Effector CD8-positive, alpha-beta T cell (primary cell): ENCODE measurements at places on chromosomes 3 and 15.
A peak's percentile ranks its signal among the peaks of the same experiment; 100 is the strongest.

DNA sequence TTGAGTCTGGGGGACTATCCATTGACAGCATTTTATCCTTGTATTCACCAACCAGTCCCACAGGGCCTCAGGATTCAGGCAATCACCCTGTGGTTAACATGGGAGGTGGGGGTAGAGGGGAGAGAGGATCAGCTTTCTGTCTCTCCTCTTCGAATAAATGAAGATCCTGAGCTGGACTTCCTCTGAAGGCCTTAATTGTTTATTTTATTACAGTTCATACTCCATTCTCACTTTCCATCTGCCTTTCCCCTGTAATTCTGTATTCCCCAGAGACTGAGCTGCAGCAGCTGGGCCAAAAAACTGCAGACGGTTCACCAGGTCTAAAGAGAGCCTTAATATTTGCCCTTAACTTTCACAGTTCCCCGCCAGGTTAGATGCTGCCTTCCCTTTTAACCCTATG lies 11.9 kb downstream of the TAGLN3 start:
- no peak for DNase-seq

DNA sequence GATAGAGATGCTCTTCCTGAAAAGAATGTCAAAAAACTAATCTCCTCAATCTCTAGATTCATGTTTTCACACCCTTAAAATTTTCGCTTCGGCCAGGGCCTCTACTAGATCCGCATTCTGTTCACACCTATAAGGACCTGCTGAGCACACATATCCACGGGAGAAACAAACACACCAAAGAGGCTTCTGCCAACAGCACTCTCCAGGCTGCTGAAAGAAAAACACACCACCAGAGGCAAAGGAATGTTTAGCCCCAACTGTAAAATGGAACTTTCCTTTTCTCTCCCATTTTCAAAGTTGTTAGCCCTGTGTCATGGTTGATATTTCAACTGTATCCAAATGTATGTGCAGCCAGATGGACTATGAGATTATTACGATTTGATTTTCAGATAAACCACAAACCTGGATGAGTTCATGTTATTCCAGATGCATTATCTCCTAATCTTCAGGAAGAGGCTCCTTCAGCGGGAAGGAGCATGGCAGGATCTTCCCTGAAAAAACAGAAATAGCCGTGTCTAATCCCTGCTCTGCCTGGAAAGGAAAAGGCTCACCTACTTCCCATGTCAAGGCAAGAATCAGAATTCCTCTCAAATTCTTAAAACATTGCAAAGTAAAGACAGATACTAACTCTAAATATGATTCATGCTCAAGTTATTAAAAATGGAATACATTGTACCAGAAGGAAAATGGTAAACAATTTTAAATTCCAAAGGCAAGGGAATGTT lies 442.7 kb upstream of the NR2F2 start:
- no peak for DNase-seq

DNA sequence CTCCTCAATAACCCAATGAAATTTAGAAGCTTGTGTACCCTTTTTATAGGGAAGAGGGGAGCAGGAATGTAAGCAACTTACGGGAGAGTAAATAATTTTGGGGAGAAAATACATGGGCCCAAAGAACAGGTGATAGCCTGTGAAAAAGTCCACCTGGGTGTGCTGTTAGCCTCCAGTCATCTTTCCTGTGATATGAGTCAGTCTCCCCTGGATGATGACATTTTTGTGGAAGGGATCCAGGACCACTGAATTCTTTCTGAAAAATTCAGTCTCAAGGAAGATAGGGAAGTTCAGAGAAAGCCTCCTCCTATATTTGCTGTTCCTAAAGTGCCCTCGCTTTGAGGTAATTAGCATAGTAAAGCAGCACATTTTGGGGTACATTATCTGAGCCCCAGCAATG lies 149.8 kb downstream of the SQOR start:
- DNase-seq = no peak

DNA sequence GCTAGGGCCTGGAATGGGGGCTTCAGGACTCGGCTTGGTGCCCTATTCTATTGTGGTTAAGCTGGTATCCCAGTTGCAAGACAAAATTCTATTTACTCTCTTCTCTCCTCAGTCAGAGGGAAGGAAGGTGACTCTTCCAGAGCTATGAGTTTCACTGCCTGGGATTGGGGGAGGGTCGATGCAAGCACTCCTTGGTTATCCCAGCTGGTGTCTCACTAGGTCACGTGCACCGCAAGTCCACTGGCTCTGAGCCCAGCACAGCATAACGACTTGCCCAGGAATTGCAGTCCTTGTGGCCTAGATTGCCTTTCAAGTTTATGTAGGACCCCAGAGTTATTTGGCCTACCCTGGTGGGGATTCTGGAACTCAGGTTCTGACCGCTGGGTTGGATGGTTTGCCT lies 958.8 kb downstream of the IGSF11 start:
- DNase-seq = no peak

DNA sequence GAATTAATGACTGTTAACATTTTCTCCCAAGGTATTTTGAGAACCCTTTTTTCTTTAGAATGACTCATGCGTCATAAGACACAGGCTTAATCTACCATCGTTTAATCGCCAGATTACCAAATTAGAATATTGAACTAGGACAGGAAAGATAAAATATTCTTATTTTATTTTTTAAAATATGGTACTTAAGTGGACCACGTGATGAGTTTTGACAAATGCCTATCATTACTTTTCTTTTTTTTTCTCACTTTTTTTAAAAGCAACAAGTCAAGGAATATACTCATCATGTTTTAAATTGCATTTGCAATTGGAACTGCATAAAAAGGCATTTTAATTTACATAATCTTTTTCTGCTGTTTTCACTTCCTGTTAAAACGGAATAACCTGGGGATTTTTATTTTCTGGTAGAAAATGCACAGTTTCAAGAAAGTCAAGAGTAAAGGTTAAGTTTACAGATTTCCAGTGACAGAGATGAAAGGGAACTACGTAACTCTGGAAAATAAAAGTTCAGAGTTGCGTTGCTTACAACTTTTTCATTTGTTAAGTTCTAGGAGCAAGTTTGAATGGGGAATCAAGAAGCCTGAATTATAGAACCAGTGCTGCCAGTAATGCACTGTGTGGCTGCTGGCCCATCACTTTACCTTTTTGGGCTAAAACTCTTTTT lies 23.6 kb downstream of the SIAH2 start:
- DNase-seq = no peak

DNA sequence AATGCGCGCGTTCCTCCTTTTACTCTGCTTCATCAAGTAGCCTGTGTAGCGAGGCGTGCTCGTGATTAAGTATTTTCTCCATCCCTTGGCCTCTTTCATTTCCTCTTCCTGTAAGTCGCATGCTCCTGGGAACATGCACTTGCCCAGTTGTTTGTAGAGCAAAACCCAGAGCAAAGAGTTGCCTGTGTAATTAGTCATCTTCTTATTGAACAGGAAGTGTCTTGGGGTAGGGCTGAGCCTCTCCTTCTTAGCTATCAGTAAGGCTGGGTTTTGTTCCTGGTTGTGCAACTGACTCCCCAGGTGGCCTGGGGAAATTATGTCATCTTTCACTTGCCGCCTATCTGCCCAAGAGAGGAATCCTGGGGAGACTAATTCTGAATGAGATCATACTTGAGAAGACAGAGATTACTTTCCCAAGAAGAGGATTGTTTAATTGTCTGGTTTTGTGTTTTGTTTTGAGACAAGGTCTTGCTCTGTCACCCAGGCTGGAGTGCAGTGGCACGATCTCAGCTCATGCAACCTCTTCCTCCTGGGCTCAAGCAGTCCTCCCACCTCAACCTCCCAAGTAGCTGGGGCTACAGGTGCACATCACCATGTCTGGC lies 14.9 kb downstream of the LIPH start:
- DNase-seq = no peak

DNA sequence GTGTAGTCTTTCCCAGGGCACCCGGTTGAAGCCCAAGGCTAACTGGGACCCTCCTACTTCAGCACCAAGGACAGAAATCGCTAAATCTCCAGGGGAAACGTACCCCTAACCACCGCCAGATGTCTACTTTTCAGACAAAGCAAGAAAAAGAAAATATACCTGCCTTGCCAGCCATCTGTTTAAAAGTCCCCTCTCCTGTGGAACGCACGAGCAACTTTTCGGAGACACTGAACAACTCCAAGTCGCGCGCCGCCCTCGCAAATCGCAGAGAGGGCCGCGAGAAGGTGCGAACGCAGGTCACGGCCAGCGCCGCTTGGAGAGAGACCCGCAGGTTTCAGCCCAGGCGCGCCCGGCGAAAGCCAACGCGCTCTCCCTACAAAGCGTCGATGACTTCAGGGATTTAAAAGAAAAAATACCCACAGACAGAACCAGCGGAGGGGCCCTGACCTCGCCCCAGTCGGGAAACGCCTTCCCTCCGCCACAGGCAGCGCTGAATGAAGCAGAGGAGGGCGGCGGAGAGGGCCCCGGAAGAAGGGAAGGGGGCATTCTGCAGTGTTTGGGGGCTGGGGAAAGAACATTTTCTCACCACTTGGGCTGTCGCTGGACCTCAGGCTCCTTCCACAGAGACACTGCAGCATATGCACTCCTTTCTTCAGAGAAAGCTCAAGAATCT lies 213.1 kb downstream of the FGF12 start:
- DNase-seq = no peak

DNA sequence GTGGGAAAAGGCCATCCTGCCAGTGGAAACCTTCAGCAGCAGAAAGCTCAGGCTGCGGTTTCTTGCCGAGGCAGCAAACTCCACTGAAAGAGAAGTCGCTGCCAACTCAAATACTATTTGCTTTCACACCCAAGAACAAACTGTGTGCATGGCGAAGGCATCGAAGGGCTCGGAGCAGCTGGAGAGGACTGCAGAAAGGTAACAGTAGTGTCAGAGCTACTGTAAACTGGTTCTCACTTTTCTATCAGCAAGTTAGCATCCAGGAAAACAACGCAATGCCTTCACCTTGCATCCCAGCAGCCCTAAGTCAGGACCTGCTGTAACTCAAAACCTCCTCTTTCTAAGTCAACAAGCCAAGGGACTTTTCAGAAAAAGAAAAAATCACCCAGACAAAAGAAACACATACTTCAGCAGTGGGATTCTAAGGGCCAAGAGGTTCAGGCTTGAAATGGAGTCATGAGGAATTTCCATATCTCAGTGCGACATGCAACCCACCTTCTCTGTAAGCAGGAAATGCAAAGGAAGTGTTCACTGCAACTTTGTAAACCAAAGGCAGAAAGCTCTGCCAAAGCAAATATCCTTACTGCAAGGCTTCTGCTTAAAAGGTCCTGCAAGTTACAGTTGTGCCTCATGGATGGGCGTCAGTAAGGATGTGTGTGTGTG lies 193.5 kb downstream of the FOXP1 start:
- peak; percentile 6 for DNase-seq

- no peak for DNase-seq
Measured at GRCh38 chr3:89525609-89526008, 418.2 kb downstream of the EPHA3 start.

- no peak for DNase-seq
Measured at GRCh38 chr15:63623232-63623969, 26.2 kb downstream of the FBXL22 start.

GRCh38 chr3:113185194-113185835 lies 26.0 kb upstream of the BOC start:
- DNase-seq = no peak

DNA sequence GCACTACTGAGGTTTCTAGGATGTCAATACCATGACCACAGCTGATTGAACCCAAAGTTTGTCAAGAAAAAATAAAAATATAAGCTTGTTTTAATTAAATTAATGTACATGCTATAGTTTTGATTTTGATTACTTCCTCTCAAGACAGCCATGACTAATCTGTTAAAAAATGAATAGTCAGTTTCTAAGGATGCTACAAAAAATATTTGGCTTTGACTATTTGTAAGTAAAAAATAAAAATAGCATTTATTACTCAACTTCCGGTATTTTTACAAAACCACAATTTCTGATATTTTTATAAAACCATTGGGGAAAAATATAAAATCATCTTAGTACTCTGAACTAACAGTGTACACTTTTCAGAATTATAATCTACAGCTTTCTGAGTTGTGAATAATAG lies 12.1 kb upstream of the TEX9 start:
- DNase-seq = no peak

GRCh38 chr3:14304101-14305045 lies 98.0 kb upstream of the SLC6A6 start:
- DNase-seq = no peak

- no peak for DNase-seq
Measured at GRCh38 chr3:24388611-24389010, 106.0 kb downstream of the THRB start.

DNA sequence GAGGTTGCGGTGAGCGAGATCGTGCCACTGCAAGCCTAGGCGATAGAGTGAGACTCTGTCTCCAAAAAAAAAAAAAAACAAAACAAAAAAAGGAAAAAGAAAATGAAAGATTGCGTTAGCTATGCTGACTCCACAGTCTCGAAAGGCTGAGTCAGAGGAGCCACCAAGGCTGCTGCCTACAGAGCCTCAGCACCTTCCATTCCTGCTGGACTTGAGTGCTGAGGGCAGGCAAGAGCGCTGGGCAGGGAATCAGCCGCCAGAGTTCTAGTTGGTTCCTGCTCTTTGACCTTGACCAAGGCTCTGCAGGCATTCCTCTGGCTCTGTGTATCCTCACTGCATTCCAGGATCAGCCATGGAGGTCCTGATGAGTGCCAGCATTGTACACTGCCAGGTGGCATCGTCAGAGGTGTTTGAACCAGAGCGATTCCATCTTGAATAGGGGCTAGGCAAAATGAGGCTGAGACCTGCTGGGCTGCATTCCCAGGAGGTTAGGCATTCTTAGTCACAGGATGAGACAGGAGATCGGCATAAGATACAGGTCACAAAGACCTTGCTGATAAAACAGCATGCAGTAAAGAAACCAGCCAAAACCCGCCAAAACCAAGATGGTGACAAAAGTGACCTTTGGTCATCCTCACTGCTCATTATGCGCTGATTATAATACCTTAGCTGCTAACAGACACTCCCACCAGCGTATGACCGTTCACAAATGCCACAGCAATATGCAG lies 5.9 kb downstream of the MESP2 start:
- DNase-seq = no peak

DNA sequence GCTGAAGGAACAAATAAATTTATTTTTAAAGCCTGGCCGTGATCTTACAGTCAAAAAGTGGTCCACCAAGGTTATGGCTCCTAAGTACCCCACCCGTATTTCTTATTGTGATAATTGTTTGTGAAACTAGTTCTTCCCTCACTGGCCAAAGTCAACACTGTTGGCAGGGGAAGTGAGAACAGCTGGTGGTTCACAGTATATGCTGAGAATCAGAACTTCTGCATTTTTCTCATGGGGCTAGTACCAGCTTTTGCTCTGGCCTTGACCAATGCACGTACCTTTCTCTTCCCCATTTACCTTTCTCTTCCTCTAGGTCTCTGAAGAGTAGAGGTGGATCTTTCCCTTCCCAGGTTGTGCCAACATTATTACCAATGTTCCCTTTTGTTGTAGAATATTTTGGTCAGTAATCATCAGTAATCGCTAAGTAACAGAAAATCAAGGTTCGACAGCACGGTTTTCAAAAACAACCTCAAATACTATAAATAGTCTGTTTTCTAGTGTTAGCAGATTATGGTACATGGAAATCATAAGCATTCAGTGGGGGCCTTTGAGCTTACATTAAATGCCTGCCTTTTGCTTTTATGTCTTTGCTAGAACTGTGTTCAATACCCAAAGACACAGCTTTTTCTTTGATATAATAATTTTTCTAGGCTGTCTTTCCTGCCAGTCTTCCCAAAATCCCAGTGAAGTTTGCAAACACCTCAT lies 268.0 kb downstream of the LPP start:
- DNase-seq = no peak

- no peak for DNase-seq
Measured at GRCh38 chr3:120113128-120114116, 19.2 kb upstream of the GSK3B start.

GRCh38 chr3:54845551-54845950 lies 82.3 kb downstream of the LRTM1 start:
- no peak for DNase-seq
